ENCODE measurements at places on chromosomes 4 and X. TPM values are rescaled to one million over a fixed set of nuclear protein-coding genes. Genes with fewer than 3 reads are reported as not detected.
A peak's percentile ranks its signal among the peaks of the same experiment; 100 is the strongest.

- H3K27ac ChIP-seq, result no peak overlapping the region
- H3K4me3 ChIP-seq, result no peak overlapping the region
- no peaks in the 10 kb centered on the region for H3K4me1 ChIP-seq
- H3K27me3 ChIP-seq, result no peaks in the 10 kb centered on the region
Measured at GRCh38 chr4:6368096-6368495, 98.4 kb downstream of the WFS1 start.

- no peak for DNase-seq
- H3K4me3 ChIP-seq, result peak overlapping the region; percentile 95
- peaks cover 15% of the 10 kb centered on the region for H3K36me3 ChIP-seq
- peaks cover 42% of the 10 kb centered on the region for H3K4me1 ChIP-seq
- H3K27me3 ChIP-seq, result peaks cover 16% of the 10 kb centered on the region
Measured at GRCh38 chr4:53365121-53365485, 758 bp downstream of the SCFD2 start.

- no peak for DNase-seq
- no peaks in the 10 kb centered on the region for H3K36me3 ChIP-seq
- no peak overlapping the region for H3K27ac ChIP-seq
- H3K4me3 ChIP-seq, result no peak overlapping the region
- H3K27me3 ChIP-seq, result no peaks in the 10 kb centered on the region
- peaks cover 1% of the 10 kb centered on the region for H3K4me1 ChIP-seq
Measured at GRCh38 chr4:647481-647880, 22.1 kb downstream of the PDE6B start.

DNA sequence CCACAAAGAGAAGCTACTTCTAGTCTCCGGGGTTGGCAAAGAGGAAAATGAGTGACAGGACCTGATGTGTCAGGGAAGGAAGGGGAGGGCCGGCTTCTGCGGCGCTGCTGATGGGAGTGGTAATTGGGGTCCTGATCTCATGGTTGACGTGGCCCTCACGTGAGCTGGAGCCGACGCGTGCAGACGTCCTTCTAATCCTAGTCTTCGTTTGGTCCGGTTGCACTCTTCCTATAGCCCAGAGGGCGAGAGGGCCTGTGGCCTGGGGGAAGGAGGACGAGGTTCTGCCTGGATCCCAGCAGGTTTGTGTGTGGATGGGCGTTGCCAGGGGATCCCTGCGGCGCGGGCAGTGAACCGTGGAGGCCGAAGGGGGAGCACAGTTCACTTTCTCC lies at the start of gene ARMCX1:
TSS of gene ARMCX1 (plus strand) at position 186 of the 389 bp plus-strand sequence. CDS start 2,384 bp downstream, outside the sequence.
- no peak for DNase-seq
- no peak within 1 kb of the TSS for H3K27ac ChIP-seq
- peaks cover 14% of the 10 kb centered on the region for H3K27me3 ChIP-seq
- peak within 1 kb of the TSS; percentile 52 for H3K4me3 ChIP-seq
- peaks cover 4% of the 10 kb centered on the region for H3K4me1 ChIP-seq
- H3K36me3 ChIP-seq, result no peaks in the 10 kb centered on the region

DNA sequence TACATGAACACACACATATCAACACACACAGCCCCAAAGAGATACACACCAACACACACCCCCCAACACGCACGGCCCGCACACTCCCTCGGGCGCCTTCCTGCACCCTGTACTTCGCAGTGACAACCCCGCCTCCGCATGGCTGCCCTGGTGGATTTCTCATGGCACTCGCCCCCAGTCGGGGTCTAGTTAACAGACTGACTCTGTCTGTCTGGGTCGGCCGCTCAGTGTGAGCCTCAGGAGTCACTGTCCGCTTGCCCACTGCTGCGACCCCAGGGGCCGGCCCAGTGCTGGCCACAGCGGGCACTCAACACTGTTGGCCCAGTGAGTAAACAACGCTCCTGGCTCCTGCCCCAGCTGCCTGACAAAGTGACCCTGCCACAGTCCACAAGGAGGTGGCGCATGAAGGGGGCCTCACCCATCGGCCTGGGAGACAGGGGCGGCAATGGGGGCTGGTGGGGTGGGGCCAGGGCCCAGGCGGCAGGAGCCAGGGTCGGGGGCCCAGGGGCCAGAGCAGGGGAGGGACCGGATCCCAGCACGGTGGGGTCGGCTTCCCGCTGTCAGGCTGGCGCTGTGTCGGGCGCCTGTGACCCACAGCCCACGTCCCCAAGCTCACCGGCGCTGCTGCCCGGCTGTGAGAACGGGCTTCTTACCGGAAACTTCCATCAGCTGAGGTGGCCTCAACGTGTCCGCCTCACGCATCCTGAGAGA lies 40.2 kb upstream of the MAN2B2 start:
- DNase-seq, result no peak
- H3K27me3 ChIP-seq, result no peaks in the 10 kb centered on the region
- H3K4me1 ChIP-seq, result no peaks in the 10 kb centered on the region

- no peak overlapping the region for H3K27ac ChIP-seq
- H3K4me3 ChIP-seq, result no peak overlapping the region
- H3K4me1 ChIP-seq, result no peaks in the 10 kb centered on the region
- no peak for DNase-seq
Measured at GRCh38 chr4:75251547-75251946, 262.7 kb downstream of the RCHY1 start.

GRCh38 chr4:139265654-139266053 lies 14.4 kb downstream of the MGARP start:
- no peak overlapping the region for H3K4me3 ChIP-seq
- H3K27ac ChIP-seq, result no peak overlapping the region
- no peak for DNase-seq
- peaks cover 27% of the 10 kb centered on the region for H3K4me1 ChIP-seq
- H3K27me3 ChIP-seq, result peaks cover 18% of the 10 kb centered on the region

- DNase-seq, result no peak
- no peak overlapping the region for H3K27ac ChIP-seq
- no peaks in the 10 kb centered on the region for H3K36me3 ChIP-seq
- no peak overlapping the region for H3K4me3 ChIP-seq
Measured at GRCh38 chr4:129929984-129930383, 834.0 kb downstream of the C4orf33 start.

- H3K27ac ChIP-seq, result peak overlapping the region; percentile 57
- no peaks in the 10 kb centered on the region for H3K27me3 ChIP-seq
- peak; percentile 17 for DNase-seq
- H3K4me1 ChIP-seq, result peaks cover 17% of the 10 kb centered on the region
Measured at GRCh38 chr4:2135083-2135482, 76.0 kb downstream of the NAT8L start.

DNA sequence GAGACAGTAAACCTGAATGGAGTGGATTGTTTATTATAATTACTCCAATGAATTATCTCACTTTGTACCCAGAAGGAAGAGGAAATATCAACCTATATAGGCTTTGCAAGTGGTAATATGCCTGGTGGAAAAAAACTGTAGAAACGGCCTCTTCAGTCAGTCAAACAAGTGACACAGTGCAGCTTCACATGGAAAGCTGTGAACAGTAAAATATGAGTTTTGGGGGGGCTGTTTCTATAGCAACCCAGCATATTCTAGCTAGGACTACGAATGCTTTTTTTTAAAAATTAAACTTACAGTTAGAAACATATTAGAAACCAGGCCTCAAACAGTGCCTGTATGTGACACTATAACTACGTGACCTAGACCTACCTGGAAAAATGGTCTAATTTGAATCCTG lies 150.1 kb downstream of the PPP1R2C start:
- no peaks in the 10 kb centered on the region for H3K4me1 ChIP-seq
- no peaks in the 10 kb centered on the region for H3K36me3 ChIP-seq
- DNase-seq, result no peak
- H3K4me3 ChIP-seq, result no peak overlapping the region
- no peak overlapping the region for H3K27ac ChIP-seq
- no peaks in the 10 kb centered on the region for H3K27me3 ChIP-seq

DNA sequence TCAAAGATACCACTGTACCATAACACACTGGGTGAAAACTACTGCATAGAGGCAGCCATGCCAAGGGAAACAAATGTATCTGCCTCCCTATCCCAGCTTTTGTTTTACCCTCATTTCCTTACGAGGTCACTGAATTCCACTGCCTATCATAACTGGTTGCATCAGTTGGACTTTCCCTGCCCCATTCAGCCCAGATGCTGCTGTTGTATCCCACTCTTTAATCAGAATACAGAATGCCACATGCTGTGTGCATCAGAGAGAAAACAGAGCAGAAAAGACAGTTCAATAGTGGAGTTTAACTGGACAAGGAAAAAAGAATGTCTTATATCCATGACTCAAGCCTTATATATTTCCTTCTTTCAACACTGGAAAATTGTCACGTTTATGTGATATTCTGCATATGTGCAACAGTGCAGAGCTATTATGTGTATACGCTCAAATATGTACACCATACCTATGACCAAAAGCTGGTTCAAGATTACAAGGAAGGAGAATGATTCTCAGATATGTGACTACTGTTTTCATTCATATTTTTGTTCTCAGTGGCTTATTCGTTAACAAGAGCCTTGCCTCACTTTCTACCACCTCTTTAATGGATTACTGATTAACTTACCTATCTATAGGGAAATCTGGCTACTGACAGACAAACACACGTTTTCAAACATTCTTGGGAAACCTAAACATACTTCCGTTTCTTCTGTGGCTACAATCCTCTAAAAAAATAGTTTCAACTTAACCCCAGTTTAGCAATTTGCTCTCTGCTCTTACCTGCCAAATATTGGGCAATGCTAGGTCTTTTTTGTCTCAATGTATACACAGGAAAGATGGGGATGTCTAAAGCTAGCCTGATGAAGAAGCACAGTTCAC lies 378.9 kb downstream of the SMARCA1 start:
- no peak overlapping the region for H3K27ac ChIP-seq
- no peaks in the 10 kb centered on the region for H3K36me3 ChIP-seq
- H3K27me3 ChIP-seq, result no peaks in the 10 kb centered on the region
- no peak overlapping the region for H3K4me3 ChIP-seq
- H3K4me1 ChIP-seq, result no peaks in the 10 kb centered on the region
- DNase-seq, result no peak

- no peak overlapping the region for H3K4me3 ChIP-seq
- H3K27ac ChIP-seq, result no peak overlapping the region
- no peaks in the 10 kb centered on the region for H3K27me3 ChIP-seq
- DNase-seq, result no peak
Measured at GRCh38 chr4:166531703-166532102, 658.7 kb downstream of the TLL1 start.

DNA sequence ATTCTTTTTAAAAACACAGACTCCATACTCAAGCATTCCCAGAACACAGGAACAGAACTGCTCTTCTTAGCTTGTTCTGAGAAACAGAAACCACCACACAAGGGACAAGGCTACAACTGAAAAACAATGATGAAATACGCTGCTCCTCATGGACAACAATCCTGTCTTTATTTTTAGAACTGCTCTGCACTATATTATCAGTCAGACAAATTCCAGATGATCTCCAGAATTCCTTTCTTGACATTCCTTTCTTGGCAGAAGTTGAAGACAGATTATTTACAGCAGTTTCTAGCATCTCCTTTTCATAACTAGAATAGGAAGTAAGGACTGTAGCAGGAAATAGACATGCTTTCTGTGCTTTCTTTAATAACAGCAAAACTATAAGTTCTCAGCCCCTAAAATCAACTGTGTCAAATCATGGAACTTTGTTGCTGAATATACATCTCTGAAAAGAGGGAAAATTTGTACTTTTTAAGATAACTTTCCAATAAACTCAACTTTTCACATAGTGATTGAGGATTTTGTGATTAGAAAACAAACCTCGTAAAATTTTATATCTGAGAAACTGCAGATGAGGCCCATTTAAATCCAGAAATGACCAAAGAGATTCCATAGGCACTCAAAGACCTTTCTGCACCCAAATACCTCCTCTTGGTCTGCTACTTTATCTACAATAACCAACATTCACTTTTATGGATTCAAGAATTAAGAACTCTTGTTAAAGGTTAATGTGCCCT lies 35.9 kb downstream of the ANTXR2 start:
- peaks cover 37% of the 10 kb centered on the region for H3K36me3 ChIP-seq
- peak overlapping the region; percentile 65 for H3K4me3 ChIP-seq
- peak overlapping the region; percentile 77 for H3K27ac ChIP-seq
- peaks cover 25% of the 10 kb centered on the region for H3K4me1 ChIP-seq
- no peaks in the 10 kb centered on the region for H3K27me3 ChIP-seq
- DNase-seq, result no peak

DNA sequence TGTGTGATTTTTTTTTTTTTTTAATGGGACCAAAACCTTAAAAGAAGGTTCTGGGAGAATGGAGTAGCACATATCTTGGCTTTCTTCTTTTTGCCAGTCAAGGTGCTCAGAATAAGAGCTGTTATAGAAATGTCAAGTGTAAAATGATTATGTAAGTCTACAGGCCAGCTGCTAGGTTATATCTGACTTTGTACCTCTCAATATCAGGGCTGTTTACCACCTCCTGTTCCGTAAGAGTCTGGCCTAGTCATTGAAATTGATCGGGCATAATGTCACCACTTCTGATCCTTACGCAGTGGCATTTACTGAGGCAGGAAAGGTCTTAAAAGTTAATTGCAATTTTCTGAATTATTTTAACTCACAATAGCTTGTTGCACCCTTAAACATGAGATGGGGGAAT lies 41.1 kb downstream of the LIMCH1 start:
- no peaks in the 10 kb centered on the region for H3K36me3 ChIP-seq
- H3K4me3 ChIP-seq, result no peak overlapping the region
- H3K27me3 ChIP-seq, result no peaks in the 10 kb centered on the region
- DNase-seq, result no peak

DNA sequence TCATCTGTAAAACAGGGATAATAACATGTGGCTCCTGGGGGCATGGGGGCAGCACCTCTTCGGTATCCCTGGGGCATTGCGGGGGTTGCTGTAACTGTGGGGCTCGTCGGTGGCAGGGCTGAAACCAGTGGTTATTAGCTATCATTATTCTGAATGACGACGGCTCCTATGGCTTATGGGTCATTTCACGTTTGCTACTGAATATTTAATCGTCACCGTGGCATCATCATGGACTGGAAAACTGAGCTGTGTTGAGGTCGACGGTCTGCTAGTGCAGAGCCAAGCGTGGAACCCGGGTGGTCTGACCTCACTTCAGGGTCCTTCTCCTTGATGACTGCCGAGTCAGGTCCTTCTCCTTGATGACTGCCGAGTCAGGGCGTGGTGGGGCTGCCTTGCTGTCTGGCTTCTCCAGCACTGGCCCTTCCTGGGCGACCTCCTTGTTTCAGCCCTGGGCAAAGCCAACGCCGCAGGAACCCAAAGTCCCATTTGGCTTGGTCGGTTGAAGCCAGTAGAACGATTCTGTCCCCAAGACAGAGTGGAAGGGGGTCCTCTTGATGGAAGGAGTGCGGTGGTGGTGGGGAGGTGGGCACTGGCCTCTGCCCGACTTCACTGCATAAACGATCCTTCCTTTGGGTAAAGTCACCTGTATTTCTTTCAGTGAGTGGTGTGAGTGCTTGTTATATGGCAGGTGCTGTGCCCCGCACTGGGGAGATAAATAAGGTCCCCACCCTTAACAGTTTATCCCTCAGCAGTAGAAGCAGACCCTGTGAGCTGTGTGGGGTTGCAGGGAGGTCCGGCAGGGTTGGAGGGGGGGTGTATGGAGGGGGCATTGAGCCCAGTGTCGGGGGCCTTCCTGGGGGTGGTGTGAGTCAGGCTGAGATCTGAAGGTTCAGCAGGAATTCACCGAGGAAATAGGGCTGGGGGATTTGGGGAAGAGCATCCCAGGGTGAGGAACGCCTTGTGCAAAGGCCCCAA lies 40.8 kb downstream of the PSAPL1 start:
- H3K27me3 ChIP-seq, result peaks cover 3% of the 10 kb centered on the region
- DNase-seq, result no peak
- H3K4me3 ChIP-seq, result no peak overlapping the region
- no peak overlapping the region for H3K27ac ChIP-seq
- H3K4me1 ChIP-seq, result no peaks in the 10 kb centered on the region

The TNMD gene
- total RNA-seq, result not detected

The COL25A1 gene
- total RNA-seq, result not detected

The SLC16A2 gene
- total RNA-seq, result 1.1 TPM

The LANCL3 gene
- 0.16 TPM for total RNA-seq

The DDX60 gene
- total RNA-seq, result 5.6 TPM

The MAGEB17 gene
- not detected for total RNA-seq

All from activated T-helper 2 cell treated with anti-CD3 and anti-CD28 coated beads, Interferon-gamma antibody, Interleukin-2, Interleukin-4, amounts not matched to agents 10 μg/mL and 5 μg/mL and 100 μg/mL, durations not matched to agents 14 hours and 24 hours and 36 hours (primary cell).